NCI-H187 treated with DMSO at 0.1 percent for 48 hours (cell line): ENCODE measurements at places on chromosomes 2 and 18.

GRCh38 chr18:45940724-45941123, 26.4 kb downstream of the EPG5 start:
- no peak for DNase-seq

DNA sequence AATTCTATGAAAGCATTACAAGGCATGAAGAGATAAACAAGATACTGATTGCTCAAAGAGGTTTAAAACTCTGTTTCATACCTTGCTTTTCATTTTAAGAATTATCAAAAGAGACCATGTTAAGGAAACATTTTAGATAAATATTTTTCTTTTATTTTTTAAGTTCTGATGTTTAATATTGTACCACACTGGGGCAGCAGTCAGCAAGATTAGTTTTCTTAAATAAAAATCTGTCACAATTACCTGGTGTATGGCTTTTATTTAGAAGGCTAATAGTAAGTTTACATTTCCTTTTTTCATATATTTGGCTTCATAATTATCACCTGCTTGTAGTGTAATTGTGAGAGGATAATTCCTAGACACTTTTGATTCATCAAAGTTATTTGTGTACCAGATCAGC, 46.4 kb downstream of the ZNF804A start:
- no peak for DNase-seq

GRCh38 chr2:133892352-133892913, 324.2 kb upstream of the NCKAP5 start:
- no peak for DNase-seq

DNA sequence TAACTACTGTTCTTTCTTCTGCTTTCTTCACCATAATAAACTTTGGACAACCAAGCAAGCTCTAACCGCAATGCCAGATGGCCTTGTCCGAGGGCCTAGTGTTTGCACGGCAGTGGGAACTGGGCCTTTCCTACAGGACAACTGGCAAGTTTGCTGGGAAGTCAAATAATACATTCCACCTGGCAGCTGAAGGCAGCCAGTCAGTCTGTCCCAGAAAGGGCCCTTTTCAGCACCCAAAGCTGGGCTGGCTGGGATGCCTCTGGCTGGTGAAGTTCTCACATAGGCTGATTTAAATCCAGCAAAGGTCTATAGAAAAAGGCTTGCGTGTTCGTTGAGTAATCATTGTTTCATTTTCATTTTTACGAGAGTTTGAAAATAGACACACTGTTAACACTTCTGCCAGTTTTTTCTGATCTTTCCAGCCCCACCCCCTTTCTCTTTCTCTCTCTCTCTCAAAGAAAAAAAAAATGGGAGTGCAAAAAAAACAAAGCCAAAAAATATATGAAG, 110.0 kb upstream of the EPAS1 start:
- no peak for DNase-seq

GRCh38 chr2:45002686-45003085, 6.6 kb downstream of the SIX2 start:
- DNase-seq = no peak

DNA sequence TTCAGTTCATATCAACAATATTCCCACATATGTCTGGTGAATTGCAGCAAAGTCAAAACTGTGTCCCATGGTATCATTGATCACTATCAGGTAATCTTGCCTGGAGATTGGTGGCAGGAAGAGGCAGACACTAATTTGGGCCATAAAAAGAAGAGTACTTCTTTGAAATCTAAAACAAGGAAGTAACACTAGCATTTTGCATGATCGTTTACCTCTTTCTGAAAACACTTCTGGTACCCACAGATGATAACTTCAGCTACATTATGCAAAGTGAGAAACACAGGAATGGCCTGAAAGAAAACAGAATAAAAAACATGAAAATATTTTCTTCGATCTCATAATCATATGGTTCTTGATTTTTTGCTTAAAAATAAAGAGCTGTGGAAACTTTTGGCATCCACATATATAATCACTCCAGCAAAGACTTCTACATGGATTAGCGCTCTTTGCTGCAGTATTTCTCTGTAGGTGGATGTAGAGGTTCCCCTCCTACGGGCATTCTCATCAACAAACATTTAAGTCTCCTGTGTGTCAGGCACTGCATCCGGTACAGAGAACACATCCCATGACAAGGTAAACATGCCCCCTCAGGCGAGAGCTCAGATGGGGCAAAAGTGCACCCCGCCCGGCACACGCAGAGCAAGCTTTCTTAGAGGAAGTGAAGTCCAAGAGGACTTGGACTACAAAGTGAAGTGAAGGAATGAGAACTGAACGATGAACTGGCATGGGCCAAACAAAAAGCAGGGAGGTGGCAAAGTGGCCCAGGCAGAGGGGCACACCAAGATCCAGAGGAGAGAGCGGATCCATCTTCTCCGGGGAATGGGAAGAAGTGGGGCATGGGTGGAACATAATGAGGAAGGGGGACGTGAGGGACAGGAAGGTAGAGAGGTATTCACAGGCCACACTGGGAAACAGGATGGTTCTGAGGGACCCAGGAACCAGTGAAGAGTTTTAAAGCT, 68.0 kb upstream of the RIOK3 start:
- DNase-seq = no peak

GRCh38 chr18:6284761-6285160, 129.9 kb downstream of the L3MBTL4 start:
- DNase-seq = no peak

GRCh38 chr2:216774180-216774579, 78.8 kb upstream of the IGFBP5 start:
- DNase-seq = no peak

- no peak for DNase-seq
These were observed 13.7 kb upstream of the PER2 start for GRCh38 chr2:238302087-238302486.

- DNase-seq = no peak
These were observed 6.9 kb downstream of the CEP68 start for GRCh38 chr2:65062843-65063825.

GRCh38 chr2:144131042-144131441, 388.9 kb downstream of the ZEB2 start:
- DNase-seq = no peak

GRCh38 chr2:168501466-168502065, 45.5 kb downstream of the CERS6 start:
- DNase-seq = no peak

GRCh38 chr2:3527886-3528785, 8.8 kb upstream of the ADI1 start:
- DNase-seq = no peak

- no peak for DNase-seq
These were observed 311.5 kb upstream of the SYT4 start for GRCh38 chr18:43588838-43589237.
